ENCODE measurements at places on chromosomes 7 and 10.
A peak's percentile ranks its signal among the peaks of the same experiment; 100 is the strongest.

DNA sequence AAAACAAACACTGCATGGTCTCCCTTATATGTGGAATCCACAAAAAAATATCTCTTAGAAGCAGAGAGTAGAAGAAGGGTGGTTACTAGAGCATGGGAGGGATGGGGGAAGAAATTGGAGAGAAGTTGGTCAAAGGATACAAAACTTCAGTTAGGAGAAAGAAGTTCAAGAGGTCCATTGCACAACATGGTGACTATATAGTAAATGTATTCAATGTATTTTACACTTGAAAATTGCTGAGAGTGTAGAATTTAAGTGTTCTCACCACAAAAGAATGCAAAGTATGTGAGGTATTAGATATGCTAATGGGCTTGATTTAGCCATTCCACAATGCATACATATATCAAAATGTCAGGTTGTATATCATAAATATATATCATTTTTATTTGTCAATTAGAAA is 232.0 kb upstream of the CELF2 start:
- DNase-seq = no peak

GRCh38 chr10:86553213-86553612 is 31.6 kb upstream of the WAPL start:
- no peak for DNase-seq

GRCh38 chr10:128035557-128035973 is 90.7 kb downstream of the MKI67 start:
- DNase-seq = peak; percentile 58

DNA sequence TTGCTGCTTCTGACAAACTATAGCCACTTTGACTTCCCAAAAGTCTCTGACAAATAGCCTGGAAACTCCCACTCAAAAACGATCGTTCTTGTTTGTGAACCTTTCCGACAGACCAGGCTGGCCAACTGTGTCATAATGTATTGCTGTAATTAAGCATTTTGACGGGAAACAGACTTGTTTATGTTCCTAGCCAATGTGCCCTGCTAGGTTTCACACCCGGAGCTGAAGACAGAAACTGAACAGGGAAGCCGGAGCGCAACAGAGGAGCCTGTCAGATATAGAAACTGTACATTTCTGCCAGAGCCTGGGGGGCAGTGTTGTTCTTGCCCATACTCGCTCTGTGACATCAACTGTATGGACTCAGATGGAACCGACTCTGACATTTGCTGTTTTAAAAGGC is 55.3 kb upstream of the C7orf33 start:
- DNase-seq = peak; percentile 59

- DNase-seq = no peak
These were observed 241.7 kb downstream of the BUB3 start for GRCh38 chr10:123395906-123396305.

DNA sequence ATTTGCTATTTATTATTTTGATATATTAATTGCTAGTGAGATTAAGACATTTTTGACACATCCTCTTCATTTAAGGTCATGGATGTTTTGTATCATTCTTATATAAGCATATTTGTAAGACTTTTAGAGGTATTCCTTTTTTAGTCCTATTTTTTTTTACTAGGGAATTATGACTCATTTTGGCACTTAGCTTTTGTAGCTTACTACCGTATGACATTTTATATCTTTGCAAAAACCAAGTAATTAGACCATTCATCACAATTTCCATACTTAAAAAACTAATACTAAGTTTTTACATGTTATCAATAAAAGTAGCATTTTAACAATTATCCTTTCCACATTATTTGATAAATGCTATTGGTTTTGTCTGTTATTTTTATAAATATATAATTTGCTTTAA is 41.6 kb downstream of the BMPR1A start:
- DNase-seq = no peak

DNA sequence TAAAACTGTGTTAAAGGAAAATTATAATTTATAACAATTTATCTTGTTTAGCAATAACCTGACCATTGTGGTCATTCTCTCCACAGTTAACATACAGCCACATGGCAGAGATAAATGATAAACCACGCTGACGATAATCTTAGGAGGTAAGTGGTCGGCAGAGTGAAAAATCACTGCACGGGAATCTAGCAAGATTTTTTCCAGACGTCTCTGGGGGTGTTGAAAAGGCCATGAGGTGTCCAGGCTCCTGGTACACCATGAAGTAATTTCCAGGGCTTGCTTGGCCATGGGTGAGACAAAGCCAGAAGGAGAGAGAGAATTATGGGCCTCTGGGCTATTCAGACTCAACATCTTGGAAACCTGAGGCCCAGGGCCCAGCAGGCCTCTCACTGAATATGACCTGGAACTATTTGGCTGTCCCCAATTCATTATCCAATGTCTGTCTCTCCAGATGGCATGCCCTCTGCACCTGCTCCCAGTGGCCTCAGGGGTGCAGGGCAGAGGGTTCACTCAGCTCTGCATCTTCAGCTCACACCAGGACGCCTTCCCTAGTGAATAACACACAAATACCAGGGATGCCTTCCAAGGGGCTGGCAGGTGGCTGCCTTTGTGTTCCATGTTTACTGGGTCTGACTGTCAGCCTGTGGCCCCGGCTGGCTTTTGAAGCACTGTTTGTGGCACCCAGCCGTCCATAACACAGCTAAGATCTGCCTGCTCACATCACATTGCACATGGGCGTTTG is 590.4 kb upstream of the PFKP start:
- no peak for DNase-seq

GRCh38 chr7:125877246-125877645 is 947.6 kb upstream of the POT1 start:
- no peak for DNase-seq

DNA sequence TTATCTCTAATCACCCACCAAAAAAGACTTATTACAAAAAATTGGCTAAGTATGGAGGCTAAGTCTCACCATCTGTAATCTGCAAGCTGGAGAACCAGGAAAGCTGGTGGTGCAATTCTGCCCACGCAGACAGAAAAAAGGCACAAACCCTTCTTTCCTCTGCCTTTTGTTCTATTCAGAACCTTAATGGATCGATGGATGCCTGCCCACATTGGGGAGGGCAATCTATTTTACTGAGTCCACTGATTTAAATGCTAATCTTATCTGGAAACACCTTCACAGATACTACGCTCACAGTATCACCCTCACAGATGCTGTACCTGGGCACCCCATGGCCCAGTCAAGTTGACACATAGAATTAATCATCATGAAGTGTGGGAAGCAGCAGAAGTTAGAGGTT is 10.2 kb downstream of the IGFBP3 start:
- no peak for DNase-seq

DNA sequence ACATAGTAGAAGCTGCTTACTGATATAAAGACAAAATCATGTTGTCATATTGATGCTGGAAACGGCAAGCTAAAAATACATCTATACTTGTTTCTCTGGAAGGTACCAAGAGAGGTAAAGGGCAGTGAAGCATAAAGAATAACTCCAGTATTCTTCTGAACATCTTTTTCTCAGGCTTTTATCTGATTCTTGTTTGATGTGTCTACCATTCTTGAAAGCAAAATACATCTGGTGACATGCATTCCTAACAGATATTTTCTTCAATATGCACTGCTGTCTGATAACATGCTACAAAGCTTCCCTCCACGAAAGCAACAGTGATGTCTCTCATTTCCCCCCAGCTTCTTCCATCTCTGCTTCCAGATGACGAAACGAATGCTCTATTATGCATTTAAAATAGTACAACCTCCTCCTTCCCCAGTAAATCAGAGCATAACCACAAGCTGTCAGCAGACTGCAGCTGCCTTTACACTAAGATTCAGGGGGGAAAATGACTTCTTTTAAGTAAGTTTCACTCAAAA is 100.8 kb downstream of the ARHGAP21 start:
- DNase-seq = no peak

GRCh38 chr7:69062020-69062765 is 536.1 kb upstream of the AUTS2 start:
- DNase-seq = no peak

DNA sequence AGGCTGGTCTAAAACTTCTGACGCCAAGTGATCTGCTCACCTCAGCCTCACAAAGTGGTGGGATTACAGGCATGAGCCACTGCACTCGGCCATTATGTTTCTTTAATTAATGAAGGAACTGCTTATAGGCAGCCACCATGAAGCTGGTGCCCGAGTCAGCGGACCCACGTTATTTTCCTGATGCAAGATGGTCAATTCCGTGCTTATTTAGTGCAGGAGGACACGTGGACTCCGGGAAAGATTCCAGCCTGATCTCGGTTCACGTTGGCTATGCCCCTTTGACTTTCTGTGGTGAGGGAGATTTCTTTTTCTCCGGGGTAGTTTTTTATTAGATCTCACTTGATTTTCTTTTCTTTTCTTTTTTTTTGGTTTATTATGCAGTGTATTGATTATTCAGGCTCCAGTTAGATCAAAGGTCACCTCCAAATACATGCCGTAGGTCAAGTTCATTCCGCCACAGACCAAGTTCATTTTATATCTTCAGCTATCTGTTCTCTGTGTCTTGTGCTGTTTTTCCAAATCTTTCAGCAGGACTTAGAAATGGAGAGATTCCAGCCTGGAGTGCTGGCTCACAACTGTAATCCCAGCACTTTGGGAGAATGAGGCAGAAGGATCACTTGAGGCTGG is 8.3 kb downstream of the CAMK1D start:
- DNase-seq = no peak

GRCh38 chr10:12556039-12556438 is 206.7 kb downstream of the CAMK1D start:
- no peak for DNase-seq

- no peak for DNase-seq
These were observed 109.8 kb upstream of the TARP start for GRCh38 chr7:38383281-38383680.

Measured in stimulated activated naive CD8-positive, alpha-beta T cell treated with anti-CD3 and anti-CD28 coated beads, Interleukin-15, amount 100 ng/mL, for 72 hours (primary cell).